ENCODE measurements at places on chromosomes 12 and 14. TPM values are rescaled to one million over a fixed set of nuclear protein-coding genes. Genes with fewer than 3 reads are reported as not detected.

ADCY6 gene
- total RNA-seq = 34.6 TPM

PLEKHH1 gene
- total RNA-seq = 0.38 TPM

DPY19L2 gene
- 2.5 TPM for total RNA-seq

TTC7B gene
- 33.4 TPM for total RNA-seq

TAS2R19 gene
- total RNA-seq = 3.4 TPM

LALBA gene
- not detected for total RNA-seq

TPPP2 gene
- not detected for total RNA-seq

NFE2 gene
- not detected for total RNA-seq
